ENCODE measurements at places on chromosomes 12 and 14.

DNA sequence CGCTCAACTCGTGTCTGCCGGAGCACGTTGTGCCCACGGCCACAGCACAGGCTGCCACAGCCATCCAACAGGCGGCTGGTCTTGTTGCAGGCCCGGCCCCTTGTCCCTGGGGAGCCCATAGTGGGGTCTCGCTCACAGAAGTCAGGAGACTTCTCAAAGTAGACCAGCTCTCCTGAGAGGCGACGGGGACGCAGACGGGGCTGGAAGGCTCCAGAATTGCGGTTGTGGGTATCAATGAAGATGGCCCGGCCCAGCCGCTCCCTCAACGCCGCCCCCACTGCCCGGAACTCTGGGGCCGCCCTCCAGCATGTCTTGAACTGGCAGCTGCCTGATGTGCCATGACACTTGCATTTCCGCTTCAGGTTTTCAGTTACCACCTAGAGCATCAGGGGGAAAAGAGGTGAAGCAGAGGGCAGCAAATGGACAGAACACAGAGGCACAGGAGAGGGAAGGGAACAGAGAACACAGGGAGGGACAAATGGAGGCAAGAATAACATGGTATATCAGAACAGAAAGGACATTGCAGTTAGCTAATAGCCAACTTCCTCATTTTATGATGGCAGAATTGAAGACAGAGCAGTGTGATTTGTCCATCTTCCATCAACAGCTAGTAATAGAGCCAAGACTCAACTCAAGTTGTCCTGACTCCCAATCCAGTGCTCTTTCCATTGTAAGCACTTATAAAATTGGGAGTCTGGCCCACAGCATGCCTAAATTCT, 5.2 kb downstream of the WNT10B start:
- no peak for DNase-seq

DNA sequence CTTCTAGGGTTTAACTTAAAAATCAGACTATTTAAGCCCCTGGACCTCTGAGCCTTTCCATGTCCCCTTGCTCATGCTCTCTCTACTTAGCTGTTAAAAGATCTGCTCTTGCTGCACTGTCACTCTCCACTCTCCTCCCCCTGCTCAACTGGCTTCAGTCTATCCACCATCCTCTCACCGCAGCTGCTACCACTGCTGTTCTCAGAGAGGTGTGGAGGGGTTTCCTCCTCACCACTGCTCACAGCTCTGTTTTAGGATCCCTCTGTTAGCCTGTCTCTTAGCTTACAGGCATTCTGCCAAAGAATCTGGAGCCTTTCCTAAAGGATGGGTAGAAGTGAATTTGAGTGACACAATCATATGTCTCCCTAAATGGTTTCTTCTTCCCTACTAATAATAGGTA, 43.7 kb upstream of the ATP2B1 start:
- DNase-seq: no peak

DNA sequence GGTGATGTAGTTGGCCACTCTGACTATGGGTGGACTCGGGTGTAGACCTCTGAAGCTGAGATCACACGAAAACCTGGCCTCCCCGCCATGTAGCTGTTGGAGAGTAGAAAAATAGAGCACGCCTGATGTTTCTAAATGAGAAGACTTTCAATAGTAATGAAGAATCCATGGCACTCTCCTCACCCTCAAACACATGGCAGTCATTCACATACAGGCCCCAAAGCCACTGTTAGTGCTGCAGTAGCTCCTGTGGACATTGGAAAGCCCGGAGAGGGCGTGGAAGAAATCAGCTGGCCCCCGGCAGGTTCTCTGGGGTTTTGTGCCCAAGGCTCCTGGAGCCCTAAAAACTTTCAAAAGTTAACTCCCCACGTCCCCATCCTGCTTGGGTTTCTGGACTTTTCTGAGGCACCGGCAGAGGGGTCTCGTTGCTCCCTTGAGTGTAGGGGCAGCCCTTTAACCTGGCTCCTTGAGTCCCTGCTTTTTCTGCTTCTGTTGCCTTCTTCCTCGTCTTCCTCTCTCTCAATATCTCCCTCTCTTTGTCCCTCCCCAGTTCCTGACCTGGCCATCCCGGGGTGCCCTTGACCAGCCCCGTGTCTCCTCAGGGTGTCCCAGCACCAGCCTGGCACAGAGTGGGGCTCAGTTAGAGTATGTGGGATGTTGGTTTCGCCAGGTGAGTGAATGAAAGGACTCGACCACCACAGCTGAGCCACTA, 8.3 kb downstream of the MEG3 start:
- no peak for DNase-seq

- DNase-seq: no peak
These were observed 5.5 kb upstream of the GALC start for GRCh38 chr14:87998482-87998881.

DNA sequence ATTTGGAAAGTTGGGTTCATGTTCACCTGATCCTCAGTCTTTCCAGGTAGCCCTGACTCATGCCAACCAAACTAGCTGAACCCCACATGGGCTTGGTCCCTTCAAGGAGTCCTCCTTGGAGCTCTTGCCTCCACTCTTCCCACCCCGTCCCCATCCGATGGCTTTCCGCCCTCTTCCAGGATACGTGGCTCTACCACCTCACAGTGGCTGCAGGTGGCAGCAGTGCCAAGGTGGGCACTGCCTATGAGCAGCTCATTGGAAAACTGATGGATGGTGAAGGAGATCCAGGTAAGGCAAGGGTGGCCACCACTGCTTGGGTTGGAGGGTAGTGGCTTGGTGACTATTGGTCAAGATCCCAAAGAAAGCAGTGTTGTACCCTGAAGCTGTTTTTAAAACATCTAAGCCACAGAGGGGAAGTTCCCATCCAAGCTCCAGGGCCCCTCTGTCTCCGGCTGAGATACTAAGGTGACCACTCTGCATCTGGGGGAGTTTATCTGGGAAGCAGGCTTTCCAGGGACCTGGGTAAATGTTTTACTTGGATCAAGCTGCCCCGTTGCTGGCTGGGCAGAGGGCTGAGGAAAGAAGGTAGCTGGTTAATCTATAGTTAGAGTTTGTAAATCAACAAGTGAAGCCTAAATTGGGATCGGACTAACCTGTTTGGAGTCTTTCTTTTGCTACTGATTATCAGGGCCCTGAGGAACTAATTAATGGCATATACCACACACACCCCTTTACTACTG, 23.7 kb downstream of the PIGH start:
- DNase-seq: no peak

DNA sequence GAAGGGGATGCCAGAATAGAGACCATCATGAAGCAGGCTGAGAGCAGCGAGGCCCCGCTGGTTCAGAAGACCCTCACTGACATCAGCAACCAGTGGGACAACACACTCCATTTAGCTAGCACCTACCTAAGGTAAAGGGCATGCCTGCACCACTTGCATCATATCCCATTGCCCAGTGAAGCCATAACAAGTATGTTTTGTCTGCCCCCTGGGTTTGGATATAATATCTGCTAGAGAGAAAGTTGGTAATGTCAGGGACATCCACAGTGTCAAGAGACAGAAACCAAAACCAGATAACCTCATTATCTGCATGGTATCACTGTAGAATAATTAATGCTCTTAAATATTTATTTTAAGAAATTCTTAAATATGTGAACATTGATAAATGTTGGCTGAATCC, 173.8 kb downstream of the SYNE2 start:
- no peak for DNase-seq
